ENCODE measurements at places on chromosomes 3 and 15.

DNA sequence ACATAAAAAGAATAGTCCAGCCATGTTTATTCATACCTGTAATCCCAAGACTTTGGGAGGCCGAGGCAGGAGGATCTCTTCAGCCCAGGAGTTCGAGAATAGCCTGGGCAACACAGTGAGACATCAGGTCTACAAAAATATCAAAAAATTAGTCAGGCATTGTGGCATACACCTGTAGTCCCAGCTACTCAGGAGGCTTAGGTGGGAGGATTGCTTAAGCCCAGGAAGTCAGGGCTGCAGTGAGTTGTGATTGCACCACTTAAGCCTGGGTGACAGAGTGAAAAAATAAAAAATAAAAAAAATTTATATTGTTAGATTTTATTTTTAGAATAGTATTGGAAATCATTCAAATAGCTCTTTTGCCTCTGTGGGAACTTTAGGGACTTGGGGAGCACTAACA lies 12.8 kb upstream of the TM4SF1 start:
- DNase-seq = no peak

GRCh38 chr3:4993276-4994143 lies 14.3 kb downstream of the BHLHE40 start:
- DNase-seq = no peak

DNA sequence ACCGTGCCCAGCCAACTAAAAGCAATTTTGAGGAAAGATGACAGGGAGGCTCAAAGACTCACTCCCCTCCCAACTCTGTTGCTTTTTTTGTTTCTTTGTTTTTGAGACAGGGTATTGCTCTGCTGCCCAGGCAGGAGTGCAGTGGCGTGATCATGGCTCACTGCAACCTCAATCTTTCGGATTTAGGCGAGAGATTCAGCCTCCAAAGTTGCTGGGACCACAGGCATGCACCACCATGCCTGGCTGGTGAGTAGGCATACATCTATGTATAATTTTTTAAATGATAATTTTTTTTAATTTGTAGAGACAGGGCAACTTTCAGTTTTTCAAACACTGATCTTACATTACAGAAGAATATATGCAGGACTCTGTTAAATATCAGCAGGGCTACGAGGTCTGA lies 15.8 kb upstream of the THUMPD3 start:
- DNase-seq = no peak

GRCh38 chr15:100022806-100023205 lies 289.6 kb upstream of the LYSMD4 start:
- DNase-seq = peak; percentile 57

GRCh38 chr15:46938169-46938568 lies 779.1 kb upstream of the SEMA6D start:
- DNase-seq = no peak

DNA sequence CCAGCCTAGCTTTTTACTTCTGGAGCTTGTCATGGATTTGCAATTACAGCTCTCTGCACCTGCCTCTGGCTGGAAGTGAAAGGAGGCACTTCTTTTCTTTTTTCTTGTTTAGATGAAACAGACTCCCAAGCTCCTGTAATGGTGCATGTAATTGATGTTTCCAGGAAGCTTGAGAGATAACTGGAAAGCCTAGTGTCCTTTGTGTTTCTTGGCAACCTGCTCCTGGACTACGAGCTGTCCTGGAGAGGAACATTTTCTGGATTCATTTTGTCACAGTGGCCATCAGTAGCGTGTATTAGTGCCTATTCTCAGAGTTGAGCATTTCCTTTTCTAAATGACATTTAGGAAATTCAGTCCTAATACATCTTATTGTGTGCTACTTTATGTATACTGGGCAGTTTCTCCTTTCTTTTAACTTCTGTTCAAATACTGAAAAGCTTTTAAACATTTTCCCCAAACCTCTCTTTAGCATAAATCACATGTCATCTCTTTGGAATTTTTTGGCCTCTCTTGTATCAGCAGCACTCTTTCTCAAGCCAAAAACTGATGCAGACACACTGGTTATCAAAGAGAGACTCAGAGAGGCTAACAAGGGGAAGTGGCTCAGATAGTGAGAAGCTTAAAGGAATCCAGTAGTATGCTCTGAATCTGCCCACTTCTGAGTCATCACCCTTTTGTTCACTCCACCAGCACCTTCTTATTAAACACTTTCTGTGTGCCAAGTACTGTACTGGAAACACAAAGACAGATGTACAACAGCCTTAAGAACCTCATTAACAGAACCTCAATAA lies 62.6 kb upstream of the SLC2A2 start:
- DNase-seq = peak; percentile 46

GRCh38 chr3:46987743-46988401 lies 8.4 kb downstream of the NBEAL2 start:
- peak; percentile 48 for DNase-seq

DNA sequence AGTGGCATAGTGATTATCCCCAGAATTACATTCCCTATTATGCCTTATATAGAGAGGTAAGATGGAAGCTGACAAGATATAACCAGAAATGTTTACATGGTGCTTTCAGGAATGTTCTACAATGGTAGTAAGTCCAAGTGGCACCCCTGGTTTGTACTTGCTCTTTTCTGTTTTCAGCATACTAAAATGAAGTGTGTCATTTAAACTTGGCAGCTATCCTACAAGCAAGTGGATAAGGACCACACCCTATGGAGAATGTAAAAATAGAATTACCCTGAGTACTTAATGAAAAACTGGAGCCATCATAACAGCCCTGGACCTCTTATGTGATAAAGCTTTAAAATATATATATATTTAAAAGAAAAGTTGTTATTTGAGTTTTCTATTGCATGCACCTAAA lies 1012.7 kb upstream of the CADM2 start:
- DNase-seq = no peak

GRCh38 chr3:36924744-36925521 lies 19.9 kb downstream of the TRANK1 start:
- no peak for DNase-seq

DNA sequence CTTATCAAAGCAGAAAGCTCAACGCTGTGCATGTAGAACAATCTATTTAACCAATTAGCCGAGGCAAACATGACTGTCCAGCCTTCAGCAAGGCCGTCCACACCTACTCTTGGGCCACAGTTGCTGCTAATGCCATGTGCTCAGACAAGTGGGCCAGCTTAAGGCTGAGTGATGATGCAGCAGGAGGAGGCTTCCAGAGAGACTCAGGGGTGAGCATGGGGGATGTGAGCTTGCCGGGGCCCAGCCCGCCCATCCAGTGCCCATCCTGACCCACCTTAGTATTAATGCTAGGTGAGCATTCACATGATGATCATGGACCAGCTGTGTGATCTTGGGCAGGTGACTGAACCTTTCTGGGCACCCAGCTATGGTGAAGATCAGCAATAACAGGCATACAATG lies 150.1 kb downstream of the TPRA1 start:
- DNase-seq = no peak

GRCh38 chr3:17307887-17308286 lies 423.1 kb downstream of the PLCL2 start:
- DNase-seq = no peak

- DNase-seq = no peak
Observed at GRCh38 chr3:59878038-59878427, 828.2 kb upstream of the CFAP20DC start.

Measured in muscle of back (tissue), 13 donors.